Right cardiac atrium (tissue), 5 donors: ENCODE measurements at places on chromosomes 1 and 21. TPM values are rescaled to one million over a fixed set of nuclear protein-coding genes. Genes with fewer than 3 reads are reported as not detected.
A peak's percentile ranks its signal among the peaks of the same experiment; 100 is the strongest.

- DNase-seq: no peak
These were observed 115.4 kb upstream of the HOOK1 start for GRCh38 chr1:59699227-59699847.

- DNase-seq: no peak
These were observed 37.1 kb downstream of the ARID4B start for GRCh38 chr1:235290740-235291502.

DNA sequence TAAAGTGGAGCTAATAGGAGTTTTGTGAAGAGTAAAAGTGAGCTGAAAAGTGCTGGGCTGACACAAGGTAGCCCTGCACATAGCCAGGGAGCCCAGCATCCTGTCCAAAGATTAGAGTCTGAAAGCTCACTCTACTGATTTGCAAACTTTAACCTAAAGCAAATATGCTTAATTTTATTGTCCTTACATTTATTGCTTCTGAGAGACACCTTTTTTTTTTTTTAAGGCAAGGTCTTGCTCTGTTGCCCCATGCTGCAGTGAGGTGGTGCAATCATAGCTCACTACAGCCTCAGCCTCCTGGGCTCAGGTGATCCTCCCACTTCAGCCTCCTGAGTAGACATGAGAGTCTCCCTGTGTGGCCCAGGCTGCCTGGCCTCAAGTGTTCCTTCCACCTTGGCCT is 16.5 kb downstream of the MGST3 start:
- DNase-seq: no peak

BARHL2 gene
- total RNA-seq: not detected

PTTG1IP gene
- total RNA-seq: 192 TPM

HUNK gene
- 0.11 TPM for total RNA-seq

DNA sequence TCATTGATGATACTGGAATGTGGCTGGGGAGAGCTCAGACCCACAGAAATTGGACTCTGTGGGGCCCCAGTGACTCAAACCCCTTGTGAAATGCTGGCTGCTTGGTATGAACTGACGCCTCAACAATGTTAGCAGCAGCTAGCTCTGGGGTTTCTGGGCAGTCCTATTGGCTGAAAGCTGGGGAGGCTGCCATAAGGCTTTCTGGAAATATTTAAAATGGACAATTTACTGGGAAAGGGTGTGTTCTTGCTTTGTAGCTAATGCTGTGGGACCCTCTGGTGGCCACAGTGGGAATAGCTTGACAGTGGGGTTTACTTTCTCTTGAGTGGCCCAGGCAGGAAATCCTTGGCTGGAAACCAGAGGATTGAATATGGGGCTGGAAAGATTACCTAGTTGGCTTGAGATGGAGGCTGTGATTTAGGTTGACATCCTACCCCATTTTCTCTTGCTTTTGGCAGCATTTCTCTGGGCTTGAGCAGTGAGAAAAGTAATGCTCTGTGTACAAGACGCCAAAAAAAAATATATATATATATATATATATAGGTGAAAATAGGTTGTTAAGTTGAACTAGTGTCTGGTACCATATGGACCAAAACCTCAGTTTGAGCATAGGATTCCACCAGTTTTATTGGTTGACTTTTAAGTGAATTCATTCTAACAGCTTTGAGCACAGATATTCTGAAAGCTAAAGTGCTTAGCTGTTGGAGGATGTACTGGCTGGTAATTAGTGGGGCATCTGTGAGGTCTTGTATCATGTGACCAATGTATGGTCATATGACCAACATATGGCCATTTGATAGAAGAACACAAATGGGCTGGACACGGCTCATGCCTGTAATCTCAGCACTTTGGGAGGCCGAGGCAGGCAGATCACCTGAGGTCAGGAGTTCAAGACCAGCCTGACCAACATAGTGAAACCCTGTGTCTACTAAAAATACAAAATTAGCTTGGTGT is 8.2 kb upstream of the S100A10 start:
- DNase-seq: peak; percentile 91

DNA sequence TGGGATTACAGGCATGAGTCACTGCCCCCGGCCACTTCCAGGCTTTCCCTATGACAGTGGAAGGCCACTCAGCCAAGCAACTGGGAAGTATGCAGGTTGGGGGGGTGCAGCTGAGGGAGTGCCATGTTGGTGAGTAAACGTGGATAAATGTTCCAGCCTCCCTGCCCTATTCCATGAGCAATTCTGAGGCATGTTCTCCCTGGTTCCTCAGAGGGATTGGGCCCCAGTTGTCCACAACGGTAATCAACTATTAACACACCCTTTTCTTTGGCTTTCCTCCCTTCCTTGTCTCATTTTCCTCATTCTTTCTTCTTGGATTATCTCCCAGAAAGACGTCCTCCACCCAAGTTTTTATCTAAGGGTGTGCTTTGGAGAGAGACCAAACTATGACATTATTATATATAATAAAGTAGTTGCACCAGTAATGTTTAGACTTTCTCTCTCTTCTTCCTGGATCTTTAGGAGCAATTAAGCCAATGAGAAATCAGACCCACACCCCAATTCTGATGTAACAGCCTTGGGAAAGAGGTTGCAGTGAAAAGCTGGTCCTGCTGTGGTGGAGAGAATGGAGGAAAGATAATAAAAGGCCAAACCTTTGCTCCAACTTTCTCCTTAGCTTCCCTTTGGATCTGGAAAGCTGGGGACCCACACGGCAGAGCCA is 6.8 kb upstream of the SLAMF9 start:
- DNase-seq: peak; percentile 79

DNA sequence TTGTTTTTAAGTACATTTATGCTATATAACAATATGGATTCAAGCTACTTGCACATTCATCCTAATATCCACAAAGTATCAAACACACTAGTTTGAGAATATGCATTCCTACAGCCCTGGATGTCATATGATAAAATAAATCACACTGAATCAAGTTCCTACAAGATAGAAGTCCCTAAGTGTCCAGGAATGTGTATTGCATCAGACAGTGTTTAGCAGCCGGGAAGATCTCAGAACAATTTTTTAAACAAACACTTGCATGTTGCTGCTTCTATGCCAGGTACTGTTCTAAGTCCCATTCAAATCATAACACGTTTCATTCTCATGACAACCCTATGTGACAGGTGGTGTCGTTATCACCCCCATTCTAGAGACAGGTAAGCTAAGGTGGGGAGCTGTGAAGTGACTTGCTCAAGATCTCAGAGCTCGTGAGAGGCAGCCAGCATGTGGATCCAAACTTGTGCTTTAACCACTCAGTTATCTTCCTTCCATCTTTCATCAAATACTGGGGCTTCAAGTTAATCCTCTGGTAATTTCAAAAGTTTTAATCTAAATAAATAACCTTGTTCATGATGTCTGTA is 68.3 kb upstream of the KIF26B start:
- DNase-seq: no peak

FAM72C gene
- total RNA-seq: not detected

DNA sequence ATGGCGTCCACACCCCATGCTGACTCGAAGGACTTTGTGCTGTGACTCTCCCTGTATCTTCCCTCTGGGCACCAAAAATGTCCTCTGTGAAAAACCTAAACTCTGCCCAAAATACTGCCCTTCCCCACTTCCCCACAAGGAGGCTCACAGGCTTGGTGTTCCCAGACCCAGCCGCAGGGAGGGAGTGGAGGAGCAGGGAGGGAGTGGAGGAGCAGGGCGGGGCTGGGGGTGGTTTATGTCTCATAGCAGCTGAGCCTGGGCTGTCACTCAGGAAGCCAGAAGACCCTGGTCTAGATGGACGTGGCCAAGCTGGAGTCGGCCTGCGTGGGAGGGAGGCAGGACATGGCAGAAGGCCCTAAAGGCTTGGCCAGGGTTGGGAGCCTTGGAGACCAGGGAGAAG is 461.7 kb downstream of the PTPRU start:
- DNase-seq: peak; percentile 34

DNA sequence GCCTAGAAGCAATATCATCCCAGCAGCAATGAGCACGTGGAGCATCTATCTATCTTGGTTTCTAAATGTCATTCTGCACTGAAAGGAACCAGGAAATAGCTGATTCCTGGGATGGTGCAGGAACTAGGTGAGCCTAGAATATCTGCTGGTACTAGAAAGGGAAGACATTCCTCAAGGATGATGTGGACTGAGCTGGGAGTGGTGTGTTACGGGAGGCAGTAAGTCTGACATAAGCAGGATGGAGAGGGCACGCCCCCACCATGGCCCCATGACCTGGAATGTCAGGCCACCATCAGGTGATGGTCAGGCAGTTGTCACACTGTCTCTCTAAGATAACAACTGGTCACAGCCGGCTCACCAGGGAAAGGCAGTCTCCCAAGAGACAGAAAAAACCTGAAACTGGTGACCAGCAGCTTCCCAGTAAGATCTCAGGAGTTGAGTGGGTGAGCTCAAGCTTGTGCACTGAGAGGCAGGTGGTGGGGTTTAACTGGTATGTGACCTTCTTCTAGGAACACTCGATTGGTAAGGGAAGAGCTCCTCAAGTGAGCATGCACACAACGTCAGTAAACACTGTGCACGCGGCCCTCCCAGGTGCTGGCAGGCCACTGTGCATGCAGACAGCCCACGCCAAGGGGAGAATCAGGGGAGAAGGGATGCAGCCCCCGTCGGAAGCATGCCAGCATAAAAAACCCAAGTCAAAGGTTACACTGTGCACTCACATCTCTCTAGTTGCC is 148.7 kb downstream of the ADSS2 start:
- DNase-seq: no peak

DNA sequence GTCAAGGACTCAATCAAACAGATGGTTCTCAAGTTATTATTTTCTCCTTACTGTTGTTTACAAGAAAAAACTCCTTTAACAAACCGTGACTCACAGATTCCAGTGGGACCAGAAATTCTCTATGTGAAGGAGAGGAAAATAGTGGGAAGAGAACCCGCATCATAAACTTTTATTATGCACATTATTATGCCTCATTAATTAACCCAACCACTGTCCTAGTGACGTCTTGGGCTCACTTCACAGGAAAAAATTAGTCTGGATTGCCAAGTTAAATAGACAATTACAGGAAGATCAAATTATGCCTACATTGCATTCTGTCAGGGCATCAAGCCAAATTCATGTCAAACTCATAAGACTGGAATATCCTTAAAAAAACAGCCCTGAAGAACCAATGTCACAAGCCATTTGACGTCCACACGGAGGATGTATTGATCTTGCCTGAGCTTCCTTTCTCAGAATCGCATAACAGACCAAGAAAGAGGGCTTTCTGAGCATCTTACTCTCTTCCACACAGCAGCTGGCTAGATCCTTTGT is 347.8 kb downstream of the DUSP10 start:
- DNase-seq: no peak

DNA sequence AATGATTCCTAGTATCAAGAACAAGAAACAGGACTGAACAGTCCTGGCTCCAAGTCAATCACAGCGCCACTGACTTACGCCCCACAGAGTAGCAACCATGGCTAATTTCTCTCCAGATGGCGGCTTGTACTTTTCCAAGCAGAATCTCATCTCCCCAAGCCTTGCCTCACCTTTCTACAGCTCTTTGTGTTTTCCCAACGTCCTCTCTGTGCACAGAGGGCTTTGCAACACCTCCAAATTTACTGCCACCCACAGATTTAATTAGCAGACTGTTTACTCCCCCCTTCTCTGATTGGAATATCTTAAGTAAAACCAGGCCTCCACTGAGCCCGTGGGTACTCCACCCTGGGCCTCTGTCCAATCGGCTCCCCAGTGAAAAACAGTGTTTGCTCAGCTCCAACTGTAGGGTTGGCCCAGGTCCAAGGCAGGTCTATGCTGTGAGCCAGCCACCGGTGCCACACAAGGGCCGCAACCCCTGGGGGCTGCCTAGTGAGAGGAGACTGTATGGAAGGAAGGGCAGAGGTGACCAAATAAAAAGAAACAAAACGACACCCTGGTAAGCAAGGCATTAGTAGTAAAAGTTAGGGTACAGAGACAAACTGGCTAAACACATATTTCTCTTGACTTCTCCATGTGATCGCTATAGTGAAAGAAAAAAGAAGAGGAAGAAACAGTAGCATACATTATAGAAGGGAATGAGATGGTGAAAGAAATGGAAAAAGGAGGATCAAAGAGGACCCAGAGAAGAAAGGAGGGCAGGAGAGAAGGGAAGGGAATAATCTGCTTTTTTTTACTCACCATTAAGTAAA is 128.4 kb upstream of the SOD1 start:
- DNase-seq: peak; percentile 72

RAP1GAP gene
- total RNA-seq: 15.9 TPM

RGS8 gene
- 0.33 TPM for total RNA-seq

C1orf167 gene
- total RNA-seq: 1.8 TPM

DNA sequence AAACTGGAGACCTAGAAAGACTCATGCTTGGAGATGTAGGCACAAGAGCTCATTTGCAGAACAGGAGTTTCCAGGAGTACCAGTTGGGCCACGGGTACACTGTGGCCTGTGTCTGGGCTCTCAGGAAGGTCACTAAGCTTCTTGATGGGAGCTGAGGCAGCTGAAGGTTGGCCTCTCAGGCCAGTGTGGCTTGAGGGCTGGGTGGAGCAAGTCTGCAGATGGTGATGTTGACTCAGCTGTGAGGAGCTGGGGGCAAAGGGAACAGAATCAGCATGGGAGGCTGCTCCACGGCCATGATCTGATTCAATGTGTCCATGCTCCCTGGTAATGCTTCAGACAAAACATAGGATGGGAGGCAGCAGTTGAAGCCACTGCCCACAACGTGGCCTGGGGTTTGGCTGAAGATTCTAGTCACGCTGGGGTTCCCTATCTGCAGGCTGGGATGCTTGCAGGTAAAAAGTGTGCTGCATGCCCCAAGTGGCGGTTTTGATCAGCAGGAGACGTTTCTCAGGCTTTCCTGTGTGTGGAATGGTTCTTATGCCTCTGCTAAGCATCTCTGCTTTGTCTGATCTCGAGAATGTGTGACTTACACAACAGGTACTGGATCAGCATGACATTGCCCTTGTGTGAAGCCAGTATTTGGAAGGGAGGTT is 15.4 kb upstream of the TENT5C start:
- DNase-seq: no peak

SLAMF1 gene
- total RNA-seq: 0.46 TPM

DNA sequence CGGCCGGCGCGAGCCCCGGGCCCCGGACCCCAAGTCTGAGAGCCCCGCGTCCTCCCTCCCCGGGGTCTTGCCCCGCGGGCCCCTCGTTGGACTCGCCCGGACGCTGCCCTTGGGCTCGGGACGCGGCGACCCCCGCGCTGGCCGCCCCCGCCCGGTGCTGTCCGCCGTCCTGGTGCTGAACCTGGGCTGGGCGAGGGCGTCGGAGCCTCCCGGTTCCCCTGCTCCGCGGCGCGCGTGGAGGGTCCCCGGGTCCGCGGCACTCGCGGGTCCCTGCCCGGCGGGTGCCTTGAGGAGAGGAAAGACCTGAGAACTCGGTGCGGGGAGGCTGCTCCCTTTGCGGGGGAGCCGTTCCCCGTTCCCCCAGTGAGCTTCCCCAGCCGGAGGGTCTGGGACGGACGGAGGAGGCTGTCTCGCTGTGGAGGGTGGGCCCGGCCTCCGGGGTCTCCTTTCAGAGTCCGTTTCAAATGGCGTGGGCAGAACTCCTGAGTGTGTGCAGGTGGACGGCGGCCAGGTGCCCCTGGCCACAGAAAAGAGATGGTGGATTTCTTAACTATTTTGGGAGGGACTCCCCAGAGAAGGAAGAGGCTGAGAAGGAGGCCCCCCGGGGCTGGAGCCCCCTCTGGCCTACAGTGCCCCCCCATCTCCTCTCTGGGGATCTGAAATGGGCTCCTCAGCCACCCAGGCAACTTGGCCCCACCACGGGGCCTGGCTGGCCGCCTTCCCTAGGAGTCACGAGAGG is 595 bp downstream of the GABRD start:
- DNase-seq: no peak

PLA2G2C gene
- total RNA-seq: not detected

- DNase-seq: no peak
These were observed 40.6 kb downstream of the KCNC4 start for GRCh38 chr1:110250749-110251148.
